Activated CD4-positive, alpha-beta memory T cell treated with anti-CD3 and anti-CD28 coated beads for 36 hours (primary cell): ENCODE measurements at places on chromosomes 13 and 19. TPM values are rescaled to one million over a fixed set of nuclear protein-coding genes. Genes with fewer than 3 reads are reported as not detected.

Gene SBK3
- not detected for total RNA-seq

Gene SLC15A1
- total RNA-seq: not detected

DNA sequence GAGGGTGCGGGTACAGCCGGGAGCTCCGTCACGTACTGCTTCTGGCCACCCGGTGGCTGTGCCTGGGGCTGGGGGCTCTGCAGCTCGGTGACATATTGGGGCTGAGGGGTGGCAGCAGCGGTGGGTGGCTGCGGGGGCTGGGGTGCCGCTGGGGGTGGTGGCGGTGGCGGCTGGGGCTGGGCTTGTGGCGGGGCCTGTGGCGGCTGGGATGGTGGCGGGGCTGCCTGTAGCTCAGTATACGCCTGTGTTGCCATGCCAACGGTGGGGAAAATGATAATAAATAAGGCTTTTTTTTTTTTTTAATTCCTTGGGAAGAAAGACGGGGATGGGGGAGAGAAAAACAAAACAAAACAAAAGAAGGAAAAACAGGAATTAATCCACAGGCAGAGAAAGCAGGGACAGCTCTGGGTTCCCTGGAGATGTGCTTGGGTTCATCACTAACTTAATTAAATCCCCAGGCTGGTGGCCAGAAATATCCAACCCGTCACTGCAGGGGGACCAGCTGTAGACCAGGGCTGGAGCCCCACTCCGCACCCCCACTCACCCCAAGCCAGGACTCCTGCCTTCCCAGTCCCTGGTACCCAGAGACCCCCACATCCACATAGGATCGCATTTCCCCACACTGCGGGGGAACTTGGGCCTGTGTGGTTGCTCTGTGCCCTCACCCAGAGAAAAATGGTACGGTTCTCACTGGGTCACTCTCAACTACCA, 12.4 kb downstream of the RFX1 start:
- H3K4me3 ChIP-seq: no peak overlapping the region
- H3K27me3 ChIP-seq: no peaks in the 10 kb centered on the region
- peaks cover 18% of the 10 kb centered on the region for H3K36me3 ChIP-seq
- no peak overlapping the region for H3K27ac ChIP-seq
- H3K4me1 ChIP-seq: peaks cover 15% of the 10 kb centered on the region
- no peak for DNase-seq

DNA sequence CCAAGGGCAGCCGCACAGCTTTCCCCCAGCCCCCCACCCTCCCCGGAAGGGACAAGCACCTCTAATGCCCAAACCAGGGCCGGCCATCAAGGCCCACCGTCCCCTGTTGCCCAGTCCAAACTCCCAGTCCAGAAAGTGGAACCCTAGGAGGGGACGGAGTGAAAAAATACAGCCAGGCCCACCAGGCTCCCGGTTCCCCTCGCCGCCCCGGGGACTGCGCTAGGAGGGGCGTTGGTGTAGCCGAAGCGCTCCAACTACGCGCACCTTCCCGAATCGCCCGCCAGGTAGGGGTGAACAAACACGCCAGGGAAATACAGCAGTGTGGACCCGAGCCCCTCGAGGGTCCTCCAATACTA, 1.3 kb downstream of the KLF16 start:
- peak overlapping the region; percentile 88 for H3K27ac ChIP-seq
- no peaks in the 10 kb centered on the region for H3K27me3 ChIP-seq
- no peaks in the 10 kb centered on the region for H3K36me3 ChIP-seq
- H3K4me1 ChIP-seq: peaks cover 38% of the 10 kb centered on the region

DNA sequence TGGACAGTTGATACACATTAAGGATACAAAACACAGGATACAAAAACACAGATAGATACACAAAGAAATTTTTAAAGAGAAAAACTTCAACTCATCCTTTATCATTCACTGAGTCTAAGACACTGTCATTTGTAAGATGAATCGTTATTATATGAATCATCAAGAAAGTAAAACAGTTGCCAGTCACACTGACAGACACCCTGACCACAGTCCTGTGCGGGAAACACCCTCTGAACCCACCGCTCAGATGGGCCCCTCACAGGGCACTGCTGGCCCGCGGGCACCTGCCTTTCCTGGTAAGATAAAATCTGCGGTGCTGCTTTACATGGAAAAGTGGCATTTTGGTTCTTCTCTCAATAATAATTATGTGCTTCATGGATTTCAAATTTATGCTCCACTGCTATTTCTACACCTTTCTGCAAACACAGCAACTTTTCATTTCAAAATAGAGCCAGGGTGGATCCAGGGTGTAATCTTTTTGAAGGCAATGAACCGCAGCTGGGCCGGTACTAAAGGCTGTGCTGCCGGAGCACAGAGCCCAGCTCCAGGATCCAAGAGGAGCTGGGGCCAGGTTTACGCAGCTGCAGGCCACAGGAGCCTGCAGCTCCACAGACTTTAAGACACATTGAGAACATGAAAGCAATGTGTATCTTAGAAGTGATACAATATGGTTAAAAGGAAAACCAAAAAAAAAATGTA, 76.8 kb downstream of the TUBGCP3 start:
- H3K4me1 ChIP-seq: peaks cover 2% of the 10 kb centered on the region
- DNase-seq: peak; percentile 40
- H3K27ac ChIP-seq: peak overlapping the region; percentile 58
- no peak overlapping the region for H3K4me3 ChIP-seq
- no peaks in the 10 kb centered on the region for H3K27me3 ChIP-seq

DNA sequence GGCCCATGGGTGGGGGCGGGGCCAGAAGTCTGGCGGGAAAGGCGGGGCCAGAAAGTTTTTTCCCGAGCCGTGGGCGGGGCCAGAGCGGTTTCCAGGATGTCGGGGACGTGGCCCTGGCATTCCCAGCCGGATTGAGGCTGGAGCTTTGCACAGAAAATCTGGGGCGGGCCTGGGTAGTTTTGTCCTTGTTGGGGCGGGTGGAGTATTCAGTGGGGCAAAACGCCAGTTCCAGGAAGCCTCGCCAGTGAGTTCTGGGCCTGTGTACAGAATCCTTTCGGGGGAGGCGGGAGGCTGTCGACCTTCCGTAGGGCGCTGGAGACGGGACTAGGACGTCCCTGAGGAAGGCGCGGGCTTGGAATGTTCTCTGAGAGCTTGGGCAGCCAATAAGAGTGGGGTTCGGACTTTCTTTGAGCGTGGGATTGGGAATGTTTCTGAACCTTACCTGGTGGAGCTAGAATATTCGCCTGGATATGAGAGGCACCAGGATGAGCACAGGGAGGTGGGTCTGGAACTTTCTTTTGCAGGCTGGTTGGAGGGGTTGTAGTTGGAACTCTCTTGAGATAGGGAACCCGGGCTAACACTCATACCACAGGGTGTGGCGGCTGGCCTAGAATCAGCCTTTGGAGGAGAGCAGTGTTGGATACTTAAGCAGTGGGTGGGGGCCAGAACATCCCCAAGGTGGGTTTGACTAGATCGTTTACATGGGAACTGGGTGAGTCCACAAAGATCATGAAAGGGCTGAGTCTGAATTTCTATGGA, 1.3 kb downstream of the CCDC9 start:
- peak overlapping the region; percentile 90 for H3K4me3 ChIP-seq
- no peak for DNase-seq
- no peaks in the 10 kb centered on the region for H3K27me3 ChIP-seq
- peak overlapping the region; percentile 98 for H3K27ac ChIP-seq
- peaks cover 38% of the 10 kb centered on the region for H3K36me3 ChIP-seq
- peaks cover 34% of the 10 kb centered on the region for H3K4me1 ChIP-seq

- no peak for DNase-seq
- H3K27me3 ChIP-seq: peaks cover 40% of the 10 kb centered on the region
- no peak overlapping the region for H3K4me3 ChIP-seq
These were observed 1.4 kb downstream of the NPAS1 start for GRCh38 chr19:47020992-47021496.

- no peaks in the 10 kb centered on the region for H3K36me3 ChIP-seq
- peaks cover 10% of the 10 kb centered on the region for H3K4me1 ChIP-seq
- H3K27ac ChIP-seq: no peak overlapping the region
These were observed 87.0 kb upstream of the HTR2A start for GRCh38 chr13:46983881-46984280.

DNA sequence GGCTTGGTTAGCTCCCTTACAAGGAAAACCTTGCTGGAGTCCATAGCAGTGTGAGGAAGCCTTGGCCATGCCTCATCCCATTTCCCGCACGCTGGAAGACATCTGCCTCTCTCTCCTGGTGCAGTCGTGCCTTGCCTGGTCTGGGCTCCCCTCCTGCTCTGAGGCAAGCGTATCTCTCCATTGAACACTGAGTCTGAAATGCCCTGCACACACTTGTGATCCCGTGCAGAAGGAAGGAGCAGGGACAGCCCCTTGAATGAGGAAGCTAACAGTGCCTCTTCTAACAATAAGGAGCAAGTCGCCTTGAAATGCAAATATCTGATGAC, 407 bp upstream of the ZNF440 start:
- H3K27ac ChIP-seq: peak overlapping the region; percentile 45
- H3K27me3 ChIP-seq: no peaks in the 10 kb centered on the region
- peaks cover 19% of the 10 kb centered on the region for H3K36me3 ChIP-seq
- H3K4me3 ChIP-seq: peak overlapping the region; percentile 85
- no peak for DNase-seq
- H3K4me1 ChIP-seq: peaks cover 15% of the 10 kb centered on the region

DNA sequence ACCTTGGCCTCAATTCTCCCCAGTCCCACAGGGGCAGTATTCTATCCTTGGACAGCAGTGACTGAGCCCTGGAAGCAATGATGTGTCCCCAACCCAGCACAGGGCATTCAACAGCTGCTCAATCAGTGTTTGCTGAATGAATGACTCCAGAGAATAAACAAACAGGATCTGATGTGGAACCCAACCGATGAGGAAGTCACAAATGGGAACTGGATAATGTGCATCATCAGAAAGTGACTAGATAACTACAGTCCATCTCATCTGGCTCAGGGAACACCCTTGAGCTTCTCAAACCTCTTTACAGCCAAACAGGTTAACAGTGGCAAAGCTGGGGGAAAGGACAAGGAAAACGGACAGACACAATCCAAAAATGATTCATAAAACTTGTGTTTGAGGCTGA, 8.2 kb downstream of the SLC25A30 start:
- no peak overlapping the region for H3K27ac ChIP-seq
- no peak overlapping the region for H3K4me3 ChIP-seq
- DNase-seq: no peak
- peaks cover 17% of the 10 kb centered on the region for H3K36me3 ChIP-seq
- no peaks in the 10 kb centered on the region for H3K27me3 ChIP-seq
- peaks cover 7% of the 10 kb centered on the region for H3K4me1 ChIP-seq

DNA sequence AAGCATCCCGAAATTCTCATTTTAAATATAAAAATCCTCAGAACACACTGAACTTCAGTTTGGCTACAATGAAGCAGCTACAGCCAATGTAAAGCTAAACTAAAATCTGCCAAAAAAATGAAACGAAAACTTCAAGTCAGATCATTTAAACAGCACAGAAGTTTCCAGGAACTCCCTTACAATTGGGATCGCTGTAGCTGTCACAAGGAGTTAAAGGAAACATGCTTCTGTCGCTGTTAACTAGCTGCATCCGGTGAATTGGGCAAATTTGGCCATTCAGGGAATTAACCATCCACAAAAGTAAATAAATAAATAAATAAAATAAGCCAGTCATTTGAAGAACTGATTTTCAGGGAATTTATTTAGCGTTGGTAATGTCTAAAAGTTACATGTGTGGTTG, 77.0 kb upstream of the PEG3 start:
- no peak overlapping the region for H3K27ac ChIP-seq
- H3K36me3 ChIP-seq: no peaks in the 10 kb centered on the region
- no peaks in the 10 kb centered on the region for H3K4me1 ChIP-seq
- DNase-seq: no peak
- H3K27me3 ChIP-seq: no peaks in the 10 kb centered on the region
